ENCODE measurements at places on chromosomes 5 and 9.

DNA sequence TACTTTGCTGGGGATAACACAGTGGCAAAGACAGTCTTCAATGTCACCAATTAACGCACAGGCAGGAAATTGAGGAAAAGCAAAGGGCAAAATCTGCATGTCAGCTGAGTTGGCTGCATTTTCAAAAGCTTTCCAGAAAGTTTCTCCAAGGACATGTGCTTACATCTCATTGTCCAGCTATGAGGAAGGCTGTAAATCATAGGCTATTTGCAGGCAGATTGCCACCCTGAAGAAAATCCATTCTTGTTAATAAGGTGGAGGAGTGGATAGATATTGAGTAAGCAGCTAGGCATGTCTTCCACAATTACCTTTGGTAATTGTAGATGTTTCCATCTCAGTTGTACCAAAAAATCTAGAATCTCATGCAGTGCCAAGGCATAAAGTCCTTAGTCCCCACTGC is 278.0 kb upstream of the NUDT12 start:
- DNase-seq: no peak

DNA sequence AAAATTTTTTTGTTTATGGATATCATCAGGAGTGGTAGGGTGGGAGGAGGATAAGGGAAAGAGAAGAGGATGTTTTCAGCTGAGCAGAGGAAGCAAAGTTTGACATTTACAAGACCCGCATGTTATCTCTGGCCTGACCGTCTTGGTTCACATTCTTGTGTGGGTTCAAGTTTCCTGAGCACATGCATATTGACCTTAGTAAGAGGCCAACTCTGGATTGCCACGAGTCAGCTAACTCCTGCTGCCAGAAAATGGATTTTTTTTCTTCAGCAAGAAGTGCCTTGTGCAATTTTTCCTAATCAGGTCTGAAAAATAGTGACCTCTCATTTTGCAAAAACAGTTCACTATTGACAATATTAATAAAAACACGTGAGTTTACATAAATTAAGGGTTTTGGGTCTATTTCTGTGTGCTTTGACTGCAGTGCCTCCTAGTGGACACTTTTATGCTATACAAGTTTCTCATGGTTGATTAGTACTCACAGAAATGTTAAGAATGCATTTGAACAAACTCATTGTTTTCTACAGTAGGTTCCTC is 27.1 kb upstream of the BASP1 start:
- DNase-seq: no peak

DNA sequence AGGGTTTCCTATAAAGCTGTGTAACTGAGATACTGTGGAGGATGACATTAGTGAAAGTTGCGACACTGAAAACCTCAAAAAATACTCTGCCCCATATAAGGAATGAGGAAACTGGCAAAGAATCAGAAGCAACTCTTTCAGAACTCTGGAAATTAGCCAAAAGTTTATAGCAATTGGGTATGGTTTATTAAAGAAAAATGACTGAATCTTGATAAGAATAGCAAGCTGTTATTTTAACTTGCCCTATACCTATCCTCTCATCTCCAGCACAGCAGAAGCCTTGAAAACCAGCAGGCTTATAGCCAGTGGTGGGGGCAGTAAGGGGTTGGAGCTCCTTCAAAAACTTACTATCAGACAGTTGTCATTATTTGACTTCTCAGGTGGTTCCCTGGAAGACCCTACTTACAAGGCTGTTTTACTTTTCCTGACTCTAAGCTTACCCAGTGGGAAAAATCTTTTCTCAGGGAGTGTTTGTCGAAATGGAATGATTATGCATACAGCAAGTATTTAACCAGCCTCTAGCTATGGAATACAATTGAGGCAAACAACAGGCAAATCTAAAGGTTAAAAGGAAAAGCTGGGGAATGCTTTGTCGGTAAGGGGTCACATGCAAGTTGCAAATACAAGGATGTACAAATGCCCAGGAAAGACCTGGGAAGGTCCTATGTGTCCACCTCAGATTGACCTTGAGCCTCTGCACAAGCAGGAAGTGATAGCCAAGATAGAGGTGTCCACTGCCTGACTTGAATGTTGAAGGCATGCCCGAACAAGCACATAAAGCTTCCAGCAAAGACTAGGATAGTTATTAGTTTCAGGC is 21.0 kb upstream of the FAM151B start:
- no peak for DNase-seq

GRCh38 chr5:134174841-134175839 is 1.6 kb downstream of the SKP1 start:
- DNase-seq: no peak

- DNase-seq: no peak
These were observed 91.1 kb upstream of the FBN2 start for GRCh38 chr5:128629157-128629556.

- no peak for DNase-seq
These were observed 376.7 kb downstream of the DNAH5 start for GRCh38 chr5:13567819-13568218.

GRCh38 chr5:62473209-62473608 is 60.6 kb downstream of the IPO11 start:
- no peak for DNase-seq

DNA sequence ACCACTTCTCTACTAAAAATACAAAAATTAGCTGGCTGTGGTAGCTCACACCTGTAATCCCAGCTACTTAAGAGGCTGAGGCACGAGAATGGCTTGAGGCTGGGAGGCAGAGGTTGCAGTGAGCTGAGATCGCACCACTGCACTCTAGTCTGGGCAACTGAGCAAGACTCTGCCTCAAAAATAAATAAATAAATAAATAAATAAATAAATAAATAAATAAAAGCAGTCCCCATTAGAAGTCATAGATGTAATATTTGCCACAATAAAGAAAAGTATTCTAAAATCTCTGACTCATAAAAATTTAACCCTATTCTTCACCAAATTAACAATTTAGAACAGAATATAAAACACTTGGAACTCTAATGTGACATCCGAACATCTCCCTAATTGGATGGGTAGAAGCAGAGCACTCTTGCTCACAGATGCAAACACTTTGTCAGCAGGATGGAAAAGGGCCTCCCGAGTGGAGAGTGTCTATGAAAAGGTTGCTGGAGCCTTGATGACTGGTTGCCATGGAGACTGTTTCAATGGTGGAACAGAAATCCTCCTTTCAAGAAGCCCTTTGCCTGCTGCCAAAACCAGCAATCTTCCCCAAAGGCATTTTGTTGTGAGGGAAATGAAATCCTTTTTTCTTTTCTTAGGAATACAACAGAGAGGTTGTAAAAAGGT is 38.9 kb upstream of the TRAF1 start:
- no peak for DNase-seq
